ENCODE measurements at places on chromosomes 1 and 21.

DNA sequence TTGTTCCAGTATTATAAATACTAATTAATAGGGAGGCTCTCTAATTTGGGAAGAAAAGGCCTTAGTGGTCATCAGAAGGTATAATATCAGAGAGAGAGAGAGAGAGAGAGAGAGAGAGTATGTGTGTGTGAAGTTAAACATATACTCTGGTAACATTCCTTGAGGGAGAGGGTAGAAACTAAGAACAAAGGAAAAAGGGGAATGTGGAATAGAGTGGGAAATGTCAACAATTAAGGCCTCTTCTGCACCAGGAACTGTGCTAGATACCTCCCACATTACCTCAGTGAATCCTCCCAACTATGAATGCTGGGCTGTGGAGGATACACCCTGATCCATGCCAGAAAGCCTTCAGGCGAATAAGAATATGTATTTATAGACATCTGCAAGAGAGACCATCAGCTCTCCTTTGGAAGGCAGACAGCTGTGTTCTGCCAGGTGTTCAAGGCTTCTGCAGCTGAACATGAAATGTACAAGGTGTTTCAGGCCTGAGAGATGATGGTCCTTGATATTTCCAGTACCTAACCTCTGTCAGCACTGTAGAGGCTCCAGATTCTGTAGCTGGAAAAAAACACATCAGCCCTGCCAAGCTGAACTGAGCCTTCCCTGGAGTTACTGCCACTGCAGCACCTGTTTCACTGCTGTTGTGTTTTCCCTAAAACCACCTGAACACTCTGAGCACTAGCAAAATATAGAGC, 29.1 kb downstream of the TBX15 start:
- DNase-seq = no peak

DNA sequence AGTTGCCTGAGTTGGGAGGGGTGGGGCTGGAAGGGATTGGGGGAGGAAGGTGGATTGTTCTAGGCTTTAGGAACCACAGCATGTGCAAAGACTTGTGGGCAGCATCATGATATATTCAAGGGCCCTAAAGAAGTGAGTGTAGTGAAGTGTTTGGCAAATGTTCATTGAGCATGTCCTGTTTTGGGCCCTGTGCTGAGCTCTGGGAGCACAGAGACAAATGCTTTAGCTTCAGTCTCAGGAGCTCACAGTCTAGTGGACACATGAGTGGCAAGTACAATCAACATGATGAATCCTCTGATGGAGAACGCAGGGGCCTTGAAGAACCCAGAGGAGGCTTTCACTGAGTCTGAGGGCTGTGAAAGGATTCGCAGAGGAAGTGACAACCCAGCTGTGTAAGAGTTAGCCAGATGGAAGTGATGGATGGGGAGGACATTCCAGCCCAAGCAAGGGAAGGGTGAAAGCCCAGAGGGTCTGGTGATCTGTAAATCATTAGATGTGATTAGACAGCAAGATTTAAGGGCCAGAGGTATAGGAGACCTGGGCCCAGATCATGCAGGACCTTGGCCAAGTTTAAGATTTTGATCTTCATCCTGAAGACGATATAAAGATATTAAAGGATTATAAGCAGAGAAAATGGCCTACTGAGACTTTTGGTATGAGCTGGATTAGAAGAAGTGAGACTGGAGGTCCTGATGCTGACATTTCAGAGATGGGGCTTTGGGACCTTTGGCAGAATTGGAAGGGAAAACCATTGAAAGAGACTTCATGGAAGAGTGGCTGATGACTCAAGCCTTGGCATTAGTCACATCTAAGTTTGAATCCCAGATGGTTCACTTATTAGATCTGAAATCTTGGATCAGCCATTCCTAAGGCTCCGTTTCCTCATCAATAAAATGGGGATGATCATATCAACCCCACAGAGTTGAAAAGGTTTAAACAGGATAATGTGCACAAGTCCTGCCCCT, 4.6 kb downstream of the IPO13 start:
- DNase-seq = no peak

DNA sequence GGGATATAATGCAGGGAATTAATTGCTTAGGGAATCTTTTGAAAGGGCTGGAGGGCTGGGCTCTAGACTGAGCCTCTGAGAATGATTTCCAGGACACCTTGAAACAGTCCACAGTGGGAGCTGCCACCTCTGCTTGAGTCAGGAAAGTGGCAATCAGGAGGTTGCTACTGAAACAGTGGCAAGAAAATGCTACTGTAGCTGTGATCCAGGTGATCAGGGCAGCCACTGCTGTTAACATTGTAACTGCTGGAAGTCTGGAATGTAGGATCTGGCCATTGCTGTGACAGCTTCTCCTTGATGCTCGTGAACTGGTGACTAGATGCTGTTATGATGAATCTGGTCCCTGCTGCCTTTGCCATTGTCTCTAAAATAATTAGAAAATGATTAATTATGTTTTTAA, 12.8 kb downstream of the MAGI3 start:
- no peak for DNase-seq

- DNase-seq = no peak
Observed at GRCh38 chr1:55179177-55179835, 35.9 kb downstream of the USP24 start.

DNA sequence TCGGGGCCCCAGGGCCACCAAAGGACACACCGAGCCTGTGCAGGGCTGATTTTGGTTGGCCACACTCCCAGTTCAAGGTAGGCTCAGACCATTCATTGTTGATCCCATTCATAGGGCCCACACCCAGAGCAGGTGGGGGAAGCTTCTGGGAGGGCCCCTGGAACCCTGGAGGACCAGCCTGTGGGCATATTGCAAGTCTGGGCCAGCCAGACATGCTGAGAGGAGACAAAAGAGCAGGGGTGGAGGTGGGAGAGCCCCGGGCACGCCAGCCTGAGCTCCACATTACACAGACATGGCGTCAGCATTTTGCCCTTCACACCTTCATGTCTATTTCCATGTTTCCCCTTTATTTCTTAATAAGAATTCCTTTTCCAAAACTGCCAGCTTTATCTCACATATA, 25.7 kb downstream of the PMVK start:
- no peak for DNase-seq

DNA sequence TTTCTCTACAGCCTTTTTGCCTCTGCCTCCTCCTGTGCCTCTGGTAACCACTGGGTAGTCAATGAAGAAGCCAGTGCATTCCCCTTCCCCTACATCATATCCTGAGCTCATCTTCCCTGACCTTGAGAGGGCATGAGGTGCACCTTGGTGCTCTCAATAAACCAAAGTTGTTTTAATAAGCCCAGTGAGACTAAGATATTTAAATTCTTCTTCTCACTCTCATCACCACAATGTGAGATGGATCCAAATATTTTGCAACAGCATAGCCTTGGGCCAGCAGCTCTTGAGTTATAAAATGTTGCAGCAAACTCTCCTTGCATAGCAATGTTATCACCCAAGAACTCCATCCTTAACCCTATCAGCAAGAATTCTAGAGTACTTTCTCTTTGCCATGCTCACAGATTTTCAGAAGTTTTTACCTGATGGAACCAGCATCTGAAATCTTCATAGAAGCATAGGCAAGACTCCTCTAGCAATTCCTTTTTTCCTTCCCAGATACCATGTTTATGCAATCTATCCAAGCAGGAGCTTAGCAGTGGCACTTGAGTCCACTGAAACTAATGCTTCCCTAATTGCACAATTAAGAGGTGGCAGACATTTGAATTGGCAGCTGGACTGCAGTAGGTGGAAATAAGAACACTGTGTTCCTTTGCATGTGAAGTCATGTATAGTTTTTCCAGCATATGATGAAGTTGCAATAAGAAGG, 36.8 kb downstream of the CDC7 start:
- DNase-seq = no peak

DNA sequence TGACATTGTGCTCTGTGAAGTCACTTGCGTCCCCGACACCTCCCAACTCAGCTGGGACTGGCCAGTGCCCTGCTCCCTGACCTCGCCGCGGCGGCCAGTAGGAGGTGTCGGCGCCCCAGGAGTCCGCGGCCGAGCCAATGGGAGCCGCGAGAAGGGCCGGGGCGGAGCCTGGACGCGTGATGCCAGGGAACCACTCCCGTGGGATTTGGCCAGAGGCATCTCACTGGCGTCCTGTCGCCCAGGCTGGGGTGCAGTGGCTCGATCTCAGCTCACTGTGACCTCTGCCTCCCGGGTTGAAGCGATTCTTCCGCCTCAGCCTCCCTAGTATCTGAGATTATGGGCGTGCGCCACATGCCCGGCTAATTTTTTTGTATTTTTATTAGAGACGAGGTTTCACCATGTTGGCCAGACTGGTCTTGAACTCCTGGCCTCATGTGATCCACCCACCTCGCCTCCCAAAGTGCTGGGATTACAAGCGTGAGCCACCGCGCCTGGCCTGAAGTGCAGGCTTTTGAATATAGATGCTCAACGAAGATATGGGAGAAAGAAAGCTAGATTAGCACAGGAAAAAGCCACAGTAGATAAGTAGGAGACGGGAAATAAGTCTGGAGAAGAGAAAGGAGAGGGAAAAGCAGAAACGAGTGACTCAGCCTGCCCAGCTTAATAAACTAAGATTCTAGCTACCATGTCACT, 38.0 kb downstream of the ZBTB8OS start:
- DNase-seq = peak; percentile 82

DNA sequence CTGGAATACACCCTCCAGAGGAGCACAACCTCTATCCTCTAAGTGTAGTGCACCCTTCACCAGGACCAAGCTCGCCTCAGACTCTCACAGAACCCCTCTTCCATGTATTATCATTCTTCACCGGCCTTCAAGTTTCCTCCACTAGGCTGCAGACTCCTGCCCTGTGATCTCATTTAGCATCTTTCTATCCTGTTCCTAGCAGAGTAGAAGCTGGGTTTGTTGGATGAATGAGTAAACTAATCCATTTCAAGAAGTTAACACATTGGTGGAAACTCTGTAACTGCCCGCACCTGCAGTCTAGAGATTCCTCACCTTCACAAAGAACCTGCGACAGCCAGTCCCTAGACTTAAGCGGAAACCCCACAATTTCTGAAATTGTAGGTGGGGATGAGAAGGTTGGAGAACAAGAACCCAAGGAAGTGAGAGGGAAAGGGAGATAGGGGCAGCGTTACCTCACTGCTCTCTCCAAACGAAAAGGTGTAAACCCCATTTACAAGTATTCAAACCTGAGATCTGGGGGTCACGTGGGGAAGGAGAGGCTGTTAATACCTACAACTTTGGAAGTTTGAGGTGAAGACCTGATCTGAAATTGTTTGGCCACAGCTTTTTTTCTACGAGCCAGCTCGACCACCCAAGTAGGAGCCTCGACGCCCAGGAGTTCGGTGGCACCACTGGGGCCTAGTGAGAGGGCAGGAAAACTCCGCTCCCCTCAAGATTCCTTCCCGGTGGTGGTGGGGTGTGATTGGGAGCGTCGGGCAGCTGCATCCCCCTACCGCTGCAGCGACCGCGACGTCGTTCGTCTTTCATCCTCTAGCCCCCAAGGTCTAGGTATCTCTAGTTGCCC, 1.2 kb downstream of the PTPN14 start:
- DNase-seq = no peak

GRCh38 chr1:51516649-51517158, 2.4 kb downstream of the EPS15 start:
- no peak for DNase-seq

DNA sequence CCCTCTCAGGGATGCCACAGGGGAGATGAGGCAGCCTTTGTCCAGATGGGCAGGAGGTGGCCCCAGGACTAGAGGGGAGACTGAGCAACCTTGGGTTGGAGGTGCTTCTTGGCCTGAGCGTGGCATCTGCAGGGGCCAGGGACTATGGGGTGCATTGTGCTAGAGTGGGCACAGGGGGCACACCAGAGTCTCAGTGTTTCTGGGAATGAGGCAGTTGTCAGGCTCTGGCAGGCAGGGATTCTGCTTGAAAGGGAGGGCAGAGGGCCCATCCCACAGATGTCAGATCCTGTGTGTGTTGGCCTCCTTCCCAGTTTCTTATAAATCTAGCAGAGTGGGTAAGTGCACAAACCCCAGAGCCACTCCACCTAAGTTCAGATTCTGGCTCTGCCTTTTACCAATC, 13.7 kb downstream of the LGR6 start:
- no peak for DNase-seq

GRCh38 chr1:29319300-29320110, 83.2 kb downstream of the PTPRU start:
- DNase-seq = no peak

DNA sequence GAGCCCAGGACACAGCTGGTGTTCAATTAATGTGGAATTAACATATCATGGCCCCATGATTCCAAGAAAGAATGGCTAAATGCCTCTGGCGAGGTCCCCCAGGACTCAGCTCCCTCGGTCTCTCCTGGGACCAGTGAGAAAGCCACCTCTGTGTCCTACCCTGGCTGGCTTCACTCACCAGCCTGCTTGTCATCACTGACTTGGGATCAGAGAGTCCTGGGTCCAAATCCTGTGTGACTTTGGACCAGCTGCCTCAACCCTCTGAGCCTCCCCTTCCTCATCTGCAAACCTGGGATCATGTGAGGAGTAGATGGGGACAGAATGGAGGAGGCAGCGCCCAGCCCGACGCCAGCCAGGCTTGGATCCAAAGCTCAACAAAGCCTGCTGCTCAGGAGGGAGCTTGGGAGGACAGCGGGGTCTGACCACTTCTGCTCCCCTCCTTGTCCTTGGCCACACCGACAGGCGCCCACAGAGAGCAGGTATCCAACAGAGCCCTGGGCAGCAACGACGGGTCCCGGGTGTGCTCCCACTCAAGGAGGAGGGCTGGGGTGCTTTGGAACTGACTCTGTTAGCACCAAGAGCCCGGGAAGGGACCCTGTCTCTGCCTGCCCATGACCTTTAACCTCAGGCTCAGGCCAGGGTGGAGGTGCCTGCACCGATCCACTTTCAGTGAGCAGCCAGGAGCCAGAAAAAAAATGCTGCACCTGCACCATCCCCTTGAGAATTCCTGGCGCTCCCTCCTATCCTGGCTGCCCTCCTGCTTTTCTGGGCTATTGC, 3.2 kb downstream of the SH2D5 start:
- no peak for DNase-seq

DNA sequence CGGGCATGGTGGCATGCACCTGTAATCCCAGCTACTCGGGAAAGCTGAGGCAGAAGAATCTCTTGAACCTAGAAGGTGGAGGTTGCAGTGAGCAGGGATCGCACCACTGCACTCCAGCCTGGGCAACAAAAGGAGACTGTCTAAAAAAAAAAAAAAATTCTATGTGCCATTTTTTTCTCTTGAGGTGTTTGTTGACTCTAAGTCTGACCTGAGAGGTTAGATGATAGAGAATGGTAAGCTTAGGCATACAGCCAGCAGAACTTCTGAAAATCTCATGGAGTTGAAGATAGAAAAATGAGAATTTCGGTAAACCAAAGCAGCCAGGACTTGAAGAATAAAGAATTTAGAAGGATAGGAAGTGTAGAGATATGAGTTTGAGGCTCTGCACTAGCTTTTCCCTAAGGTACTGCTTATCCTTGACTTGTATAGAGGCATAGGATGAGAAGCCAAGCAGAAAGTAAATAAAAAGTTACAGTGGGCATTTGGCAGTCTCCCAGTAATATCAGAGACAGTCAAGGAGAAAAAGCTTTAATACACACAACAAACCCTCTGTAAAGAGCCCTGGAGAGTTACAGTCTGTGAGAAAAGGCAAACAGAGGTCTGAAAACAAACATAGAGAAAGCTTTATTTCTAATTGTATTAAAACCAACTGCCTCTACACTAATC, 24.3 kb downstream of the F13B start:
- peak; percentile 55 for DNase-seq

GRCh38 chr21:40335704-40336103, 468.5 kb downstream of the PCP4 start:
- peak; percentile 76 for DNase-seq

- no peak for DNase-seq
Observed at GRCh38 chr1:11031624-11032262, 15.3 kb downstream of the MASP2 start.
